Left ventricle myocardium superior (tissue), 1 donor: ENCODE measurements at places on chromosomes 16 and 17.

DNA sequence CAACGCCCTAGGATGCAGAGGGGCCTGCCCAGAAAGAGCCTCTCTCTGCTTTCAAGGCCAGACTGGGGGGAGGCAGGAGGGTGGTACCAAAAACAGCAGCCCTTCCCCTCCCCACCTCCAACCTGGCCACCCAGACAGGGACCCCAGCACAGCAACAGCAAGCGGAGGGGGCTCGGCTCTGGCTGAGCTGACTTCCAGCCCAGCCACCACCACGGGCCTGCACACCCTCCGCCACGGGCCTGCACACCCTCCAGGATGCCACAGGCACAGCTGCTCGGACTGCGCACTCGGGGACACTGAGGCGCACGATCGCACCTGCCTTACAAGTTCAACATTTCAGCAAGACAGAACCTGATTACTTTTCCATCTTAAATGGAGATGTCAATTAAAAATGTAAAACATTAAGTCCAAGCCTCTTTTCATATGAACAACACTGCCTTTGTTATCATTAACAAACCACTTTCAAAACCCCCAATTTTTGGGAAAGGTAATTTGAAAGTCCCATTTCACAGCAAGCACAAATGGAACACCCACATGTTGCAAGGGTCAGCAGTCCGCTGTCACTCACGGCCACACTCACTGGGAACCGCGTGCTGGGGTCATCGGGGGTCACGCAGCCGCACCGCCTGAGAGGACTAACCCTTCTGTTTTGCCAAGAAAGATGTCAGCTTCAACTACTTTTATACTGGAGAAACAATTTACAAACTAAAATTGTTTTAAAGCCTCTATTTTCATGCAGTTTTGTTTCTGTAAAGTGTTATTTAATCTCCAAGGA, 76.4 kb downstream of the ANKRD11 start:
- DNase-seq = peak; percentile 49

DNA sequence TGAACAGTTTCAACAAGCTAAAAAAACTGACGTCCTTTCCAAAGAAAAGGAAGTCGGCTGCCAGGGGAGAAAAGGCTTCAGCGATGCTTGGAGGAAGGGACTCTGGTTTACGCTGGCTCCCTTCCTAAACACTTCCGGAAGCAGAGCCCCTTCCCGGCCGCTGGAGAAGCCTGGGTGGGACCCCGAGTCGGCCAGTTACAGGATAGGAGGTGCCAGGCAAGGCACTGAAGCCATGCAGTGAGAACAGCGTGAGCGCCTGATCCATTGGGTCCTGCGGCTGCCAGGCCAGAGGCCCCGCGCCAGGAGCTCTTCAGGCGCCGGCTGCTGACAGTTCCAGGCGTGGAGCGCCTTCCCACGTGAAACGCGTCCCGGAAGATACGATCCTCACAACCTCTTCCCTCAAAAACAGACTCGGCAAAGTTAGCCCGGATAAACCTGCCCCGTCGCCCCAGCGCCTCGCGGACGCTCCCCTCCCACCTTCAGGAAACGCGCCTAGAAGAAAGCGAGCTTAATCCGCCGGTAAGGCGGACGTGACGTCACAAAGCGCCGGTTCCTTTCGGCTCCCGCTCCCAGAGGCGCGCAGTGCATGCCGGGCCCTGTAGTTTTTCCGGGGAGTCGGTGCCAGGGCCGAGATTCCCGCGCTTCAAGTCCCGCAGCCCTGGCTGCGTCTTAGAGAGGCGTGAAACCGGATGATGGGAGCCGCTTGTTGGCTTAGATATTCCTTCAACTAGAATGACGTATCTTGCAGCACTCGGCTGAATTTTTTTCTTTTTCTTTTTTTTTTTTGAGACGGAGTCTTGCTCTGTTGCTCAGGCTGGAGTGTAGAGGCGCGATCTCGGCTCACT, at the start of gene ADAT1:
Gene ADAT1, minus strand, starts transcription at position 521 of the 845 bp plus-strand sequence. CDS start 2,482 bp downstream, outside the sequence.
- DNase-seq = peak; percentile 99

DNA sequence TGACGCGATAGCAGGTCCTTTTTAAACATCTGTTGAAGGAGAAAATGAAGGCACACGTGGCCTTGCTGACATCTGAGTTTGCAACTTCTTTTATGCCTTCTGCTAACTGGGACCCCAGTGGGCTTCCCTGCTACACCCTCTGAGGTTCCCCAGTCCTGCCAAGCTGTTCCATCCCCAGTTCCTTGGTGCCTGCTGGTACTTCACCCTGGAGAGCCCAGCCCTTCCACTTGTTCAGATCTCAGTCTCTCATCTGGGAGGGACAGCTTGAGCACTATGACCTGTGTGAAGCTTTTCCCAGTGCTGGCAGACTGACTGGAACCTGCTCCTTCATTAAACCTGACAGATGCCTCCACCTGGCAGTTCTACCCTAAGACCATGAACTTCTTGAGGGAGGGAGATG, 95.5 kb downstream of the WWOX start:
- no peak for DNase-seq

DNA sequence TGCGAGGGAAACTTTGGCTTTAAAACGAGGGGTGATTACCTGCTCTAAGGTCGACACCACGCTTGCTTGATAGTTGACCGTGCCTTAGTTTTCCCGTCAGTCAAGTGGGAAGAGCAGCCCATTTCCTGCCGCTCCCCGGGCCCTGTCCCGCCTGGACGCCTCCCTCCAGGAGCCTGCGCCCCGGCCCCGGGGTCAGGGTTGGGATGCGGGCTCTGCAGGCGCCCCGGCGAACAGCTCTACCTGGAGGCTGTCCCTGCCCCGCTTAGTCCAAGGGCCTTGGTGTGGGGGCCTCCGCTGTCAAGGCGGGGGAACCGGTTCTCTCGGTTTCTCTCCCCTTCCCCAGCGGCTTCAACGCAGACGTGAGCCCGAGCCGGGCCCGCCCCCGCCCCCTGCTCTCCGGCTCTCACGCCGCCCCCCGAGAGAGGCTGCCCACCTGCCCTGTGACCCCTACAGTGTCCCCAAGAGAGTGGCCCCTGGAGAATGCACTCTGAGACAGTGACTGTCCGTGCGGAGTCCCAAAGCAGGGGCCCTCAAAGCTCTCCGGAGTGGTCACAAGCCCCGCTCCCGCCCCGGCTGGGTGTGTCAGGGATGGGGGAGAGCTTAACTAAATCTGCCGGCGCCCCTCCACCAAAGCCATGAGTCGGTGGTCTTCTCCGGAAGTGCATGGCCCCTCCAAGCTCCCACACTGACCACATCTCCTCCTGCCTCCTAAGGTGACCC, 117.4 kb upstream of the SMURF2 start:
- DNase-seq = peak; percentile 28

DNA sequence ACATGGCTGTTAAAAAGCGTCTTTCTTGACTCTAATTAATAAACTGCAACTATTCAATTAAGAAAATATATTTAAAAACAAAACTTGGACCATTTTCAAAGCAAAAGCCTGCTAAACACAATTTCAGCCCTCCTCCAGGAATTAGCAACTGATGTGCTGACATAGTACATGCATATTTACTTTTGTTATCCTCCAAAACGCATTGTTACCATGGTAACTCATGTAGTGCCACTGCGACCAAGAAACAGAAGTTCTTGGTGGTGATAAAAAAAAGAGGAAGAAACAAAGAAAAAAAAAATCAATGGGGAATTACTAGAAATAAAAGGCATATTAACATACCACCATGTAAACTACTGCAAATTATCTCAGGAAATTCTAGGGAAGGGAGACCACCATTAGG, 793.4 kb upstream of the CDH8 start:
- DNase-seq = no peak
